ENCODE measurements at places on chromosomes 4 and X. TPM values are rescaled to one million over a fixed set of nuclear protein-coding genes. Genes with fewer than 3 reads are reported as not detected.

PDLIM3 gene
- total RNA-seq, result 34.9 TPM

NKX3-2 gene
- total RNA-seq, result 0.35 TPM

HPSE gene
- 16.7 TPM for total RNA-seq

NLRP2B gene
- not detected for total RNA-seq

LIN54 gene
- 14.6 TPM for total RNA-seq

PHF8 gene
- total RNA-seq, result 21.4 TPM

POLR2B gene
- total RNA-seq, result 79.3 TPM

NDP gene
- not detected for total RNA-seq

SRPX2 gene
- total RNA-seq, result 5.8 TPM

DNA sequence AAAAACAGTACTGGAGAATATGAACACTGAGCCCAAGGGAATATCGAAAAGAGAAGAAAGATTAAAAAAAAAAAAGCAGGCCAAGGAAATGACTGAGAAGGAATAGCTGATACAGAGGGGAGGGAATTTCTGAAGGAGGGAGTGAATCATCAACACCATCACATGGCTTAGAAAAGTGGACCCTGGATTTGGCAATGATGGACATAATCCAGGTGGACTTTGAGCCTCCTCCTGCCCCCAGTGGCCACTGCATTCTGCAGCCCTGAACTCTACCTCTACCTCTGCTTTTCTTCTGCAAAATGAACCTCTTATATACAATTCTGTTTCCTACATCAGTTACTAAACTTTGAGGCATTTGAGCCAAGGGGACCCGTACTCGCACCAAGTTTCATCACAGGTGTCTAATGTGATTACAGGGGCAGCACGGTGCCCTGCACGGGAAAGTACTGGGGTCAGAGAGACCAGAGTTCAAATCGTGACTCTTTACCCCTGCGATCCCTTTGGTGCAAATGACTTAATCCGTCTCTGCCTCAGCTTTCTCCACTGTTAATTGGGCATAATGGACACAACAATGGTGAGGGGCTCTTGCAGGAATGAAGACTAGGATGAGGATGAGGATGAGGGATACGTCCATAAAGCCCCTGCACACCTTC is 1.1 kb downstream of the OCIAD2 start:
- peak; percentile 33 for DNase-seq

- no peak for DNase-seq
These were observed 509.1 kb upstream of the NR3C2 start for GRCh38 chr4:148951346-148951745.

- no peak for DNase-seq
These were observed 61.6 kb downstream of the SYNPO2 start for GRCh38 chr4:118950224-118950623.

DNA sequence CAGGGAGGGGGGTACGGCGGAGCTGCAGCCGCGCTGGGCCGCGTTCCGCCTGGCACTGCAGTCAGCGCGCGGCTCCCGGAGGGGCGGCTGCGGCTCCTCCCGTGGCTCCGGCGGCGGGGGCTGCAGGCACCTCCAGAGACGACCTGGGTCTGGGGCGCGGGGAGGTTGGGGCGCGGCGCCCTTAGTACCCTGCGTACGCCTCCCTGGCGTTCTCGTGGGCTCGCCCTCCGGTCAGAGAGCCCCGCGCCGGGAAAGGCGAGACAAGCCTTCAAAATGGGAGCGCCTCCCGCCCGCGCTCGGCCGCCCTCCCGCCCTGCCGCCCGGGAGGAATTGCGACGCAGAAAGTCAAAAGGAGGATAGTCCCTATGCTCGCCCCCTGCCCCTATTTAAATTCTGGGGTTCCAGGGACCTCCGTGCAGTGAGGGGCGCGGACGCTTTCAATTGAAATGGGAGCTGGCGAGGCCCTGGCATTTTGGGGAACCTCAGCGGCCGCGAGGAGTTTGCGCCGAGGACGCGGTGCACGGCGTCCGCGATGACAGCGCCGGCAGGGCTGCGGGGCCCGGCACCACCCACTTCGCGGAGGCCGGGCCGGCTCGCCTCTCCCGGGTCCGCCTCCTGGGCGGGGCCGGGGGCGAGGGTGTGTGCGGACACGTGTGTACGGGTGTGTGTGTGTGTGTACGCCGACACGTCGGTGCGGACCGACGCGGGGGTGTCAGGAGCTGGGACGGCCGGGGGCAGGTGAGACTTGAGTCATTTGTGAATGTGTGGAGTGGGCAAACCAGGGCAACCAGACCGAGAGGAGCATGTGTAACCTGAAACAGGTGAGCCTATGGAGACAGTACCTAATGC is 544 bp downstream of the HERC3 start:
- peak; percentile 89 for DNase-seq

- DNase-seq, result no peak
These were observed 222.2 kb downstream of the KCNIP4 start for GRCh38 chr4:21726255-21726815.

GRCh38 chrX:150080497-150080896 is 142.2 kb upstream of the EOLA2 start:
- DNase-seq, result no peak

DNA sequence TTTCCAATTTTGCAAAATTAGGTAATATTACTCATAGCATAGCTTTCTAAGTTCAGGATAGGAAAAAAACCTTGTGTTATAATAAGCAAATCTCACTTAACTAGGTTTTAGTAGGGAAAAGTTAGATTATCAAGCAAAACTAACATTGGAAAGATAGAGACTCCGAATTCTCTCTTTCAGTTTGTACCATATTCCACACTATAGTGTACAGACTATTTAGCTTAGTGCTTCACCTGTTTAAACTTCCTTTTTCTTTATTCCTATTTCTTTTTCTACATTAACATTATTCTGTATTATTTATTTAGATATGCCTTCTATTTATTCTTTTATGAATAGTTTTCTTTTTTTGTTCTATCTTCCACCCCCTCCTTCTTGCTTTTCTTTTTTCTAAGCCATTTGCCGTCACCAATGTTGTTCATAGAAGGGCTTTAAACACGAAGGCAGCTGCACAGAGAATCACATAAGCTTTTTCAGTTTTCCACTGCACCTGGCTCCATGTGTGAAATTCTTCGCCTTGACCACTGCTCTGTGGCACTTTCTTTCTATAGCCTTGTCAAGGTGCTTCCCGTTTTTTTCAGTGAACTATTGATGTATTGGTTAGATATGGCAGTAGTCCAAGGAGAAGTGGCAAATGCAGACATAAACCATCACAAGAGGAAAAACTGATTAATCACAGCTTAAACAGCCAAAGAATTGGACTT is 8.5 kb downstream of the PCDH10 start:
- DNase-seq, result no peak

DNA sequence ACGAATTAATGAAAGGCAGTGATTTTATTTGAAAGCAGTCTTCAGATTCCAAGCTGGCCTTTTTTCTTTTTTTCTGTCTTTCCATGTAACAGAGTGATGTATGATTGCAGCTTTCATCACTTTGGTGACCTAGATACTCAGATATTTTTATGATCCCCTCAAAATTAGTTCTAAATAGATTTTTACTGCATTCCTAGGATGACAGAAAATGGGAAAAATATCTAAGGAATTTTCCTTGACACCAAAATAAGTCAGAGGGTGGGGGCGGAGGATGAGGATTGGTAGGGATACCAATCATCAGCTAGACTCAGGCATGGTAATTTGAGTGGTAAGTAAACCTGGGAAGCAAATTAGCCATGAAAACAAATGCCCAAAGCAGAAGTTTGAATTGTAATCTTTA is 11.9 kb upstream of the HMGB2 start:
- DNase-seq, result no peak

DNA sequence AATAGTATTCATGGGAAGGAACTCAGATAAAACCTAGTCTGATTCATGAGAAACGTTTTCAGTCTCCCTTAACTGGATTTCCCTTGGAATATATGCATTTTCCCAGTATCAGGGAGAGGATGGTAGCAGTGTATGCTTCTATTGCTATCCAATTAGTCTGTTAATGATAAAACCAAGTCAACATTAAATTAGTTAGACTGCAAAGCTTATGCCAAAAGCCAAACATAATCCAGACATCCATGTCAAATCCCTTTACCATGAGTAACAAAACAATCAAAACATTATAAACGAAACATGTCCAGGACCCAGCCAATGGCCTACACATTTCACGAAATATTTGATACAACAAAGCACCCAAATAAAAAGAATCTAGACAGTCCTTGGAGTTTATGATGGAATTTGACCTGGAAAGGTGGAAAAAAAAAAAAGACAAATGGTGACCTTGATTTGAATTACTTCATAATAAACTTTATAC is 34.5 kb upstream of the VEGFD start:
- no peak for DNase-seq

DNA sequence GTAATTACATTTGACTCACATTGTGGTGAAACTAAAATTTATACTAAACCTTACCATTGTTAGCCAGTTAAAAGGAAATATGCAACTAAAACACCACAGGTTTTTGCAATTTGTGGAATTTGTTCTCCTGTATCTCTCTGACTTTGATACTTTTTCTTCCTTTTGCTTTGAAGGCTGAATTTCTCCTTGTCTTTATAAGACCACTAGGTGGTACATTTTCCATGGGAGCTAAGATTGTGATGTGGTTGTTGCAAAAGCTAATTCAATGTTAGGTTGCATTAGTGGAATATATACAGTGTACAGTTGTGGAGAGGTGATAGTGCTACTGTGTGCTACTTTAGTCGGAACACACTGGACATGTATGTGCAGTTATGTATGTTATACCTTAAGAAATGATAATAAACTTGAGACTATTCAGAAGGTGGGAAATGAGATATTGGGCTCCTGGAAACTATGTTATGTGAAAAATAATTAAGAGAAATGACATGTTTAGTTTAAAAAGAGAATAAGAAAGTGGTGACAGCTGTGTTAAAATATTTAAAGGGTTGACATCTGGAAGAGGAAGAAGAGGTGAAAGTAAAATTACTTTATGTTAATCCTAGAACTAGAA is 70.3 kb downstream of the ARL9 start:
- no peak for DNase-seq

GRCh38 chrX:67892401-67892800 is 348.6 kb downstream of the AR start:
- DNase-seq, result no peak

- peak; percentile 49 for DNase-seq
These were observed 5.9 kb downstream of the ADD1 start for GRCh38 chr4:2849267-2850152.

DNA sequence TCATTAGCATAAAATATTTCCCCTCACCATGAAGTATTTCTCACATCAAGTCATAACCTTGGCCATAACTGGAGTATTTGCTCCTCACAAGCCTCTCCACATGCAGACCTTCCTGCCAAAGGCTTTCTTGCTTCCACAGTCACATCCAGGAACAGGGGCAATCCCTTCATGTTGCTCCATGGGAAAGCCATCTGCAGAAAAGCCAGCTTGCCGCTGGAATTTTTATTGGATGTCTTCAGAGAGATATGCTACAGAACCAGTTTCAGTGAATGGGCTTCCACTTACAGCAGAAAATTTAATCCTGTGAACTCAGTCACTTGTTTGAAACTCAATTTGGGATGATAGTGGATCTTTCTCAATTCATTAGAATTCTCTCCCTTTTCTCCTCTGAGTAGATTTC is 3.2 kb upstream of the CDKN2AIP start:
- DNase-seq, result peak; percentile 53

- no peak for DNase-seq
These were observed 13.3 kb downstream of the CXCR3 start for GRCh38 chrX:71604796-71605568.

DNA sequence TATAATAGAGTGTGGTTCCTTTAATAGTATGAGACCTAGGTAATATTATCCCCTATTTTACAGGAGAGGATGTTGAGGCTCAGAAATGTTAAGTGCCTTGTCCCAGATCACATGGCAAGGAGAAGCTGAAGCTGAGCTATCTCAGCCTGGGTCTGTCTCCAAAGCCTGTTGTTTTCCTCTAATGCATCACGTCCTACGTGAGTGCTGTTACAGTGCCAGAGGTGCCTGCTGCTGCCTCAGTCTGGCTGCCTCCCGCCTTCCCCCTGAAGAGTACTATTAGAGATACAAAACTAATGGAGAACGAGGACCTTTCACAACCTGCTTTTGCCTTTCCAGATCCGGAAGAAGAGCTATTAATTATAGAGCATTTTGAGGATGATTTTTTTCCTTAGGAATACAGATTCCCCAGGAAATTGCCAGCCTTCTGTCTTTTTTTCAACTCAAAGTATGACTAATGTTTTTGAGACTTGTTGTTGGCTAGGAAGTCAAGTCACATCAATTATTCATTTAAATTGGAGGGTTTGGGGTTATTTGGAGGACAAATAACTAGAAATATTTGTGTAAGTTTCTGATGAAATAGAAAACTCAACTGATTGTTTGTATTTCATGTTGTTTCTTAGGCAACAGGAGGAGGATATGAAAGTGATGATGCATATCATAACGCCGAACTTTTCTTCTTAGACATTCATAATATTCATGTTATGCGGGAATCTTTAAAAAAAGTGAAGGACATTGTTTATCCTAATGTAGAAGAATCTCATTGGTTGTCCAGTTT is 43.9 kb upstream of the MTMR1 start:
- DNase-seq, result no peak

DNA sequence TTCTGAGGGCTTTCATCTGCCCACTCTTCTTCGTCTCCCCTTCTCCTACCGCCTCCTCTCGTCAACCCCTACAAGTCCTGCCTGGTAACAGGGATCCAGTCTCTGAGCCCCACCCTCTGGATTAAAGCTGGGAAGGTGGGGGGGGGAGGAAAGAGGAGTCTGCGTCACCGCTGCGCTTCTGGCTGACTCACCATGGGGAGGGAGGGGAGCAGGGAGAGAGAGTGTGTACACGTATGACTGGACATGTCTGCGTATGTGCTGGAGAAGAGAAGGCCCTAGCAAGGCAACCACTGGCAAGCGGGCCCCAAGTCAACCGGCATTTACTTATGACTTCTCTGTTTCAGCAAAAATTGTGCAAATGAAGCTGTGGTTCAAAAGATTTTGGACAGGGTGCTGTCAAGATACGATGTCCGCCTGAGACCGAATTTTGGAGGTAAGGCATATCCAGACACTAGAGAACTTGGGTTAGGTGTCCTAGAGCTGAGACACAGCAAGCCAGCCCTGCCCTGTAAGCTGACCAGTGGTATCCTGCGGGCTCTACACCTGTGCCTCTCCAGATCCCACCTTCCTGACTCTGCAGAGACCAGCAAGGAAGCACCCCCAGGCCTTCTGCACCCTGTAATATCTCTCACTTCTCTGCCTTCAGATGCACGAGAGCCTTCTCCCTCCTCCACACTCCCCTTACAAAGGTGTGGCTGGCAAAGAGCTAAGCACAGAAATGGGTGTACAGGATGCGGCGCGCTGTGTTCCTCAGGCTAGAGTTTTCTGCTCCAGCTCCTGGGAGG is 2.5 kb downstream of the GABRQ start:
- DNase-seq, result no peak

DNA sequence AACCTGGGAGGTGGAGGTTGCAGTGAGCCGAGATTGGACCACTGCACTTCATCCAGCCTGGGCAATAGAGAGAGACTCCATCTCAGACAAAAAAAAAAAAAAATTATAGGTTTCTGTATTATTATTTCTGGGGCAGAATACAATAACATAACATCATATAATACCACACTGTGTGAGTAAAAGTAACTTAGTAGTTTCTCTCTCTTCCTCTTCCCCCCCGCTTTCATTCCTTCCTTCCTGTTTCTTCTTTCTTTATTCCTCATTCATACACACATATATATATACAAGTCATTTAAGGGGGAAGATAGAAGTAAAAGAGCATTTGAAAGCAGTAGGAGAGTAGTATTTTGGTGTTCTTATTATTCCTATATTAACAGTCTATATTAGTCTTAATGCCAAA is 55.9 kb upstream of the FHDC1 start:
- DNase-seq, result no peak
